Cardiac muscle cell (in vitro differentiated cells and primary cell): ENCODE measurements at places on chromosomes 5 and 9.

DNA sequence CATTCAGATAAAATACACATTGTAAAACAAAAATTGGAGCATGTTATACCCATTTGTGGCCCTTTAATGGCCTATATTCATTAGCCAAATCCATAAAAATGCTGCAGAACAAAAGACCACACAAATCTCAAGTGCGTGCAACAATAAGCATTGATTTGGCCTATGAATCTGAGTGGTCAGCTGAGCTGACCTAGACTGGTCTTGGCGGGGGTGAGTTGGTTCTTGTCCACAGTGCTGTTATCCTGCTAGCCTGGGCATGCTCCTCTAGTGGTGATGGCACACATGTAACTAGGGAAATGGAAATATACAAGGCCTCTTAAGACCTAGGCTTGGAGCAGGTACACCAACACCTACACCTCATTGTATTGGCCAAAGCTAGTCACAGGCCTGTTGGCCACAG lies 122.2 kb upstream of the TBCA start:
- H3K4me1 ChIP-seq = no peaks in the 10 kb centered on the region
- H3K4me3 ChIP-seq = no peak overlapping the region
- no peaks in the 10 kb centered on the region for H3K36me3 ChIP-seq
- no peaks in the 10 kb centered on the region for H3K27me3 ChIP-seq
- no peak for DNase-seq

DNA sequence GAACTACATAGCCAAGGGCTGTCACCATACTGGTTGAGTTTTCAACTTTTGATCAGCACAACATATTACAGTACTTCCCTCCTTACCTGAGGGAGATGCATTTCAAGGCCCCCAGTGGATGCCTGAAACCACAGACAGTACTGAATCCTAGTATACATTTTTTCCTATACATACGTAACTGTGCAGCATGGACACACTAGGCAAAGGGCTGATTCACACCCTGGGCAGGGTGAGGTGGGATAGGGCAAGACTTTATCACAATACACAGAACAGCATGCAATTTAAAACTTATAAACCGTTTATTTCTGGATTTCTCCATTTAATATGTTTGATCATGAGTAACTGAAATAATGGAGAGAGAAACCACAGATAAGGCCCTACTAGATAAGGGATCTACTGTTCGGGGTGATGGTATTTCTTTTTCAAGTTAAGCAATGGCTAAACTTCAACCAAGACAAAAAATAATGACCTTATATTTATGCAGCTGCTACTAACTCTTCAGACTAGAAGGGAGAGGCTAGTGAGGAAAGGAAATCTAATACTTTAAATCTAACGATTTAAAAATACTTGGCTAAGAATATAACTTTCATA lies 186.9 kb upstream of the GNA14 start:
- H3K4me1 ChIP-seq = no peaks in the 10 kb centered on the region
- peak; percentile 28 for DNase-seq
- no peaks in the 10 kb centered on the region for H3K36me3 ChIP-seq
- no peak overlapping the region for H3K4me3 ChIP-seq
- no peak overlapping the region for H3K27ac ChIP-seq

DNA sequence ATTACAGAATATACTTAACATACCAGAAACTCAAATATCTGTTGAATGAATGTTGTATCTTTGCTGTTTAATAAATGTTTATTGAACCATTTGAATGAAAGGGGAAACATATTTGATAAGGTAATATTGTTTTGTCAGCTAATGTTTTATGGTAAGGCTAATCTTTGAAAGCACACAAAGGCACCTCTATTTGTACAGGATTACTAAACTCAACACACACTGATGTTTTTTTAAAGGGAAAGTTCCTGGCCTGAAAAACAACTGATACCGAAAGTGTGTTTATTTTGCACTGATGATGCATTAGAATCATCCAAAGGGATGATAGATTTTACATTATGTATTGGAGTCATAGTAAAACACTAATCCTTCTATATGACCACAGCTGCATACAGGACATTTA lies 82.5 kb downstream of the ADCY2 start:
- no peak for DNase-seq
- no peaks in the 10 kb centered on the region for H3K36me3 ChIP-seq
- H3K27ac ChIP-seq = no peak overlapping the region
- no peaks in the 10 kb centered on the region for H3K4me1 ChIP-seq
- no peak overlapping the region for H3K4me3 ChIP-seq
- H3K27me3 ChIP-seq = no peaks in the 10 kb centered on the region

- peaks cover 13% of the 10 kb centered on the region for H3K4me1 ChIP-seq
- no peaks in the 10 kb centered on the region for H3K27me3 ChIP-seq
- no peaks in the 10 kb centered on the region for H3K36me3 ChIP-seq
- no peak overlapping the region for H3K27ac ChIP-seq
- H3K4me3 ChIP-seq = no peak overlapping the region
- no peak for DNase-seq
Measured at GRCh38 chr5:170148430-170149205, 42.9 kb downstream of the FOXI1 start.
